ENCODE measurements at places on chromosomes 4 and X.

DNA sequence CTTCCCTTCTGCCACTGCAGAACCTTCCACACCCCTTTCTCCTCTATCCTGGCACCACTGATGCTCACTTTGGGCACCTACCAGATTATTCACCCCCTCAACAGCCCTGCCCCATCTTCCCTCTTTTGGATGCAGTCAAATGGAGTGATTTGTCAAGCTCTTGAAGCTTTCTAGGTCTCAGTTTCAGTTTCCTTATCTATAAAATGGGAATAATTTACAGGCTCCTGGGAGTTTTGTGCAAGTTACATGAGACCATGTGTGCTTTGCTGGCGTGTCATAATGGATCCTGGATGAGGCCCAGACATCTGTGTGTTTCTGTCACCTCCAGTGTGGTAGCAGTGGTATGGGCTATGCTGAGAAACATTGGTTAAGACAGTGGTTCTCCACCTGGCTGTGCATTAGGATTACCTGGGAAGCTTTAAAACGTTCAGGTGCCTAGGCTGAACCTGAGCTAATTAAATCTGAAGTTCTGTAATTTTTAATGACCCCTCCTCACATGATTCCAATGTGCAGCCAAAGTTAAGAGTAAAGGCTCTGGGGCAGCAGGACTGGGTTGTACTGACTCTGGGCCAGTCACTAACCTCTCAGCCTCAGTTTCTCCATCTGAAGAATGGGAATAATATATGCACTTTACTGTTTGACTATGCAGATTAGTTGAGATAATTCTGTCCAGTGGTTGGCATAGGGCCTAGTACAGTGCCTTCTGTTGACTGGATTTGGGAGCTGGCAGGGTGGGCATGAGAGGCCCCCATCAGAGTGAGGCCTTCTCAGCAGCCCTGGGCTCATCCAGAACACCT is 6.8 kb upstream of the MGST2 start:
- DNase-seq: no peak

GRCh38 chr4:104010722-104011121 is 290.9 kb upstream of the TACR3 start:
- no peak for DNase-seq

DNA sequence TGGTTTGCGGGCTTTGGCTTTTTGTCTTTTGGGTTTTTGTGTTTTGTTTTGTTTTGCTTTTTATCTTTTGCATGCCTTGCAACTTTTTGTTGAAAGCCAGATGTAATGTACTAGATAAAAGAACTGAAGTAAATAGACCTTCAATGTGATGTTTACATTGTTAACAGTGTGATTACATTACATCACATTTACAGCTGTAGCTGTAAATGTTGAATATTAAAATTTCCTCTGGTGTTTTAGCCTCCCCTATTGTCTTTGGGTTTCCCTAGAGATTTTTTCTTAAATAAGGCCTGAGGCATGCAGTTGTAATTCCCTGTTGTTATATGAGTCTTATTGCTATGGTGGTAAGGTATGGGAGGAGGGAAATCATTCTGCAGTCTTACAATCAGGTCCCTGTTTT is 275.0 kb downstream of the PARM1 start:
- DNase-seq: no peak

DNA sequence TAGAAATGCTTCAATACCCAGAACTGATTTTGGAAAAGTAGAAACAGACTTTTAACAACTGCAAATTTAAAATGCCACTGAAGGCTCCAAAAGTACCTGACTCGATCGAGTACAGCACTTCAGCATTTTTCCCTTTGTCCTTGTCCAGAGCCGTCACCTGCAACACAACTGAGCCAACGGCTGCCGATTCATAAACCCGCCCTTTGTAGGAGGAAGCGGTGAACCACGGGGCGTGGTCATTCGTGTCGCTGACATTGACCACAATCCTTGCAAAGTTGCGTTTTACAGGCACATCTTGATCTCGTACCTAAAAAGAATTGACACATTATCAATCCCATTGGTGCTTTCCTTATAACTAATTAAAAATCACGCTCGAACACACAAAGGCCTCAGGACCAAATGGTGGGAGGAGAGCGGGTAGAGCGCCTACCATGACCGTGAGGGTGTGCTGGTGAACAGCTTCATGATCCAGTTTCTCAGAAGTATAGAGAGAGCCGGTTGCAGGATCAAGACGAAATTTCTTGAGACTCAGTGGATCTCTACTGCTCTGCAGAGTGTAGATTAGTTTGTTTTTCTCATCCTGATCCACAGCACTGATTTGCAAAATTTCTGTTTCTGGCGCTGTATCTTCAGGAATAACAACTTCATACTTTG is 72.8 kb upstream of the MTNR1A start:
- no peak for DNase-seq

GRCh38 chrX:68550193-68550592 is 51.3 kb downstream of the YIPF6 start:
- DNase-seq: no peak

- DNase-seq: no peak
Measured at GRCh38 chr4:25358515-25359275, 18.4 kb upstream of the ANAPC4 start.

GRCh38 chr4:183264614-183265013 is 55.5 kb downstream of the CLDN22 start:
- DNase-seq: no peak

DNA sequence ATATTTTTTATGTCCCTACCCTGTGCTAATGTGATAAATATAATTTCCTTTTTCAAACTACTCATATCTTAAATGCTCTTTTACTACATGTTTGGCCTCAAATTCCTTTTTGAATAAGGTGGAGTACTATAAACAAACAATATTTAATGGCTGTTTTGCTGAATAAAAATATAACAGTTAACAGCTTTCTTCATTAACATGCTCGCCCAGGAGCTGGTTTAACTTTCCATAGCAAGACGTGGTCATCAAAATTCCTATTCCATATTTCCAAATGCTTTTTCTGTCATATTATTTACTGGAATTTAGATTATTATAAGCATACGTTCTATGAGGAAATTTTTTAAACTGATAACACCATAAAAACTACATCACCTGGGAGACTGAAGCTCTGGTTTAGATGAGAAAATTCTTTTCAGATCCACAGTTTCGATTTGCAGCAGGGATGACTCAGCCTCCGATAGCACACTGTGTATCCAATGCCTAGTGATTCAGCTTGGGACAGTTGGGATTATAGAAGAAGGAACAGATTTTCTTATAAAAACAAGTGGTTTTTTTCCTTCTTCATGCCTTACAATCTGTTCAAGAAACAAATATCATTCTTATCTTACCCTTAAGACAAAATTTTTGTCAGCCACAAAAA is 129.1 kb downstream of the FBXO8 start:
- no peak for DNase-seq

GRCh38 chr4:148089624-148090023 is 352.6 kb downstream of the NR3C2 start:
- DNase-seq: no peak

DNA sequence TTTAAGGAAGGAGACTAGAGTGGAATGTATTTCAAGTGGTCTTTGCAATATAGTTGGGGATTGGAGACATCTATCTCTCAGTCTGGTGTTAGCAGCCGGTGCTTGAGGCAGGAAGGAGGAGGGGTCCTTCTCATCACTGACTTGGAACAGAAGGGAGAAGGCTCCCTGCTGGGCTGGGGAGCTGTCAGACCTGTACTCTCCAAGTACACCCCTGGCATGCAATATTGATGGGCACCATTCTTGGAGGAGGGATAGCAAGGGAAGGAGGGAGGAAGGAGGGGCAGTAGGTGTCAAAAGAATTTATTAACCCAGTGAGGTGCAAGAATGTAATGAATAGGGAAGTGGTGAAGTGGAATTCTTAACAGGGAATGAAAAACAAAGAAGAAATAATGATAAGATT is 338.8 kb downstream of the UNC5C start:
- DNase-seq: no peak

GRCh38 chr4:40357738-40358137 is 22.6 kb downstream of the CHRNA9 start:
- no peak for DNase-seq

DNA sequence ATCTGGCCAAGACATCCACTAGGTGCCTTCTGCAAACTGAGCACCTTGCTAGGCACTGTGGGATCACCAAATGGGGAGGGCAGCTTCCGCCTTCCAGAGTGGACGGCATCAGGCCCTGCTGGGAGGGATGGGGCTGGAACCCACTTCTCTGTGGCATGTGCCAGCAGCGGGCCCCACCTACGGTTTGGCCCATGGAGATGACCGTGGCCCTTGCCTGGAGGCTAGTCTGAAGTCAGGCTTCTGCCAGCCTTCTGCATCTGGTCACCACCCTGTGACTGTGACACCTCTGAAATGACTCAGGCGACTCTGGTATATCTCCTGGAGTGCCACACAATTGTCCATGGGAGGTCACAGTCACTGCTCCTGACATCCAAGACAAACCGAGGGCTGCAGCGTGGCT is 7.2 kb downstream of the SSR4 start:
- no peak for DNase-seq

DNA sequence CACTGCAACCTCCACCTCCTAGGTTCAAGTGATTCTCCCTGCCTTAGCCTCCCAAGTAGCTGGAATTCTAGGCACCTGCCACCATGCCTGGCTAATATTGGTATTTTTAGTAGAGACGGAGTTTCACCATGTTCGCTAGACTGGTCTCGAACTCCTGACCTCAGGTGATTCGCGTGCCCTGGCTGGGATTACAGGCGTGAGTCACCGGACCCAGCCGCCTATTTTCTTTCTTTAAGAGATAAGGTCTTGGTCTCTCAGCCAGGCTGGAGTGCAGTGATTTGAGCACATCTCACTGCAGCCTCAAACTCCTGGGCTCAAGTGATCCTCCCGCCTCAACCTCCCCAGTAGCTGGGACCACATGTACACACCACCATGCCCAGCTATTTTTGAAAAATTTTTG is 166.5 kb downstream of the DHRSX start:
- no peak for DNase-seq

GRCh38 chr4:94929696-94930095 is 171.9 kb downstream of the BMPR1B start:
- DNase-seq: no peak

- DNase-seq: no peak
Measured at GRCh38 chrX:34058005-34058404, 74.1 kb downstream of the FAM47A start.

GRCh38 chr4:45484740-45485139 is 639.1 kb downstream of the GABRG1 start:
- DNase-seq: no peak

- DNase-seq: no peak
Measured at GRCh38 chr4:184932343-184932742, 85.9 kb upstream of the HELT start.

DNA sequence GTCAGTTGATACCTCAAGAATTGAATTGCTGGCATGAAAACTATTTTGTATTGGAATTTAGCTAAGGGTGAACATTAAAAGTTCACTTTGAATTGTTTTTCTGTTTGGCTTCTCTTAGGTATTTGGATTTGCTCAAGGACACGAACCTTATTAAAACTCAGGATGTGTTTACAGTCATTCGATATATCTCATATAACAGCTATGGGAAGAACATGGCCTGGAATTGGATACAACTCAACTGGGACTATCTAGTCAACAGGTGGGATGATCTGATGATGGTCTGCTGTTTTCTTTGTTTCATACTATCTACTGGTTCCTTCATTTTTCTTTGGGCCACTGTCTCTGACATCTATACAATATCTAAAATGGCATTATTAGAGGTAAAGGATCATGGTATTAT is 69.7 kb downstream of the PITX2 start:
- DNase-seq: no peak

GRCh38 chr4:42487230-42487629 is 89.9 kb downstream of the SHISA3 start:
- no peak for DNase-seq

DNA sequence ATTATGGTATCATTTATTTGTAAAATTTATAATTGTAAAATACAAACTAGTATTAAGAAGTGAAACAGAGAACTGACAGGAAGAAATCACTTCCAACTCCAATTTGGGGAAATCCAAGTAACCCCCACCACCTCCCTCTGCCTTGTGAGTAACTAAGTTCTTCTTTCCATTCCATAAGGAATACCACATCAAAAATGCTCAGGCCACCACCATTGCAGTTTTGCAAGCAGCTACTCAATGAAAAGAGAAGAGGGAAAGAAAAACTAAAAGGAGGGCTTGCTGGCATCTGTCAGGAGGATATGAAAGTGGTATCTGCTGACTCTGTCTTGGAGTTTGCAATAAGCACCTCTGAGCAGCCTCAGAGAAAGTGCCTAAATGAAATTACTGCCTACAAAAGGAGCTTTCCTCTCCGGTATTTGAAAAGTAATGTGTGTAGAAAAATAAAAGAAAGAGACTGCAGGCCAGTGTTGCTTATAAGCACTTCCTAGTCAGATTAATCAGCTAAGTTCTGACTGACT is 228.7 kb downstream of the OPHN1 start:
- DNase-seq: no peak

DNA sequence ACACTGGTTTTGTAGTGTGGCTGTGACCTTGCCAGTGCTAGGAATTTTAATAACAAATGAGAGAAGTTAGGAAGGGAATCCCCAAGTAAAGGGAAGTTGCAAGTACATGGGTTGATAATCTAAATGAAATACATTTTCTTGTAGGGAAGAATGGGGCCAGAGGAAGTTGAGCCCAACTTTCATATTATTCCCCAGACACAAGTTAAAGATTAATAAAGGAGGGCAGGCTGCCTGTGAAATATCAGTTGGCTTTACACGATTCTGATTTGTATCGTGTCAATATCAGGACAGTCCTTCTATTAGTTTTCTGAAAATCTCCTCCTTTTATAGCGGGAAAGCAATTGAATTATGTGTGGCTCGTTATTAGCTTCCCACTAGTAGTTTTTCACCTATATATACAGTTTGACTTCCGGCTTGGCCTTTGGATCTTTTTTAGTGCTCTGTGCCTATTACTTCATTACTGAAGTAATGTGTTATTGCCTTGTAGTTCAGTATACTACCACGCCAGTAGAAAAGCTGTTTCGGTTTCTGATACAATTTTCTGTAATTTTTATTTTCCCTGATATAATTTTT is 1.7 kb downstream of the PDLIM5 start:
- DNase-seq: no peak

- DNase-seq: no peak
Measured at GRCh38 chr4:16461362-16461761, 235.1 kb upstream of the TAPT1 start.

- DNase-seq: no peak
Measured at GRCh38 chr4:166688835-166689234, 545.5 kb downstream of the SPOCK3 start.

GRCh38 chr4:99868126-99868596 is 26.1 kb downstream of the LAMTOR3 start:
- no peak for DNase-seq

DNA sequence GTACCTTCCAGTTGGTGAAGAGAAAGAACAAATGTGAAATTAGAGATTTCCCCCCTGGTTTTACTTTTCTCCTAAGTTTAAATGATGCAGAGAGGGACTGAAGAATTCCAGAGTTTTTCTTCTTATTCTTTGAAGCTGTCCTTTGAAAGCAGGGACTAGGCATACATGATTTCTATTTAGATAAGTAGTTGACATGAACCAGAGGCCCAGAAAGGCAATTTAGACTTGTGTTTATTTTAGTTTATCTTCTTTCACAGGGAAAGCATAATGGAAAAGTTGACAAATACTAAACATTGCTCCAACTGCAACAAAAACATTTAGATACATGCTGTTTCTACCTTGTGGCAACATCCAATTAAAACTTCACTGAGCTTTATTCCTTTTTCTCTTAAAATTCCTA is 32.0 kb downstream of the PTPN13 start:
- DNase-seq: no peak

GRCh38 chr4:519885-520682 is 21.1 kb downstream of the PIGG start:
- no peak for DNase-seq

- no peak for DNase-seq
Measured at GRCh38 chrX:10726647-10727046, 106.3 kb upstream of the MID1 start.

GRCh38 chrX:70525733-70526132 is 81.1 kb downstream of the DLG3 start:
- no peak for DNase-seq

Measured in activated CD8-positive, alpha-beta memory T cell treated with anti-CD3 and anti-CD28 coated beads, Interleukin-2, amount 50 U/mL, for 4 hours (primary cell).